ENCODE measurements at places on chromosomes 3 and 15.

DNA sequence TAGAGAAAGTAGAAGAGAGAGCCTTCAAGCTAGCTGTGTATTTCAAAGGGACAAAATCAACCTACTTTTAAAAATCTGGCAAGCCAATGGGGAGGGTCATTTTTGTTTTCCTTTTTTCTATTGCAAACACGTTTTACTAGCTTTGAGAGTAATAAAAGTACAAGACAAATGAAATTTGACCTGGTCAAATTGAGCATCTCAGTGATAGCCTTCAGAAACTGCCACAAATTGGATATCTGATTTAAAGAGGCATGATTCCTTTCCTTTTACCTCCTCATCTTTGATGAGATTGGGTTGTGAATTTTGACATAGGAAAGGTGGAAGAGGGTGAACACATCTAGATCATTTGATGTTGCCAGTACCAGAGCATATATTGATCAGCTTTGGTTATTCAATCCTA lies 53.6 kb upstream of the RBMS3 start:
- DNase-seq, result no peak

DNA sequence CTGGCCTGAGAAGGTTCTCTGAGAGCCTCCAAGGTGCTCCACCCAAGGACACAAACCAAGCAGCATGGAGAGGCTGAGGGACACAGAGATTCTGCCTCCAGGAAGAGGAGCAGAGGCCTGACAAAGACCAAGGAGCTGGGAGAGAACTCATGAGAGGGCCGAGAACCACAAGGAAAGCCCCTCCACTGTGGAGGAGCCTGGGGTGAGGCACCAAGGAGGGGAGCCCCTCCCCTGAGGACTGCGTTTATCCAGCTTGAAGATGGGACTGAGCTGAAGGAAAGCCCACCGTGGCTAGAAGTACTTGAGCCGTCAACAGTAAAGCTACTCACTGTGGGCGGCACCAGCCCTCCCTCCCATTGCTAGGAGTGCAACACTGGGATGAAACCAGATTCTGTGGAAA lies 63.1 kb upstream of the MEF2A start:
- DNase-seq, result no peak

DNA sequence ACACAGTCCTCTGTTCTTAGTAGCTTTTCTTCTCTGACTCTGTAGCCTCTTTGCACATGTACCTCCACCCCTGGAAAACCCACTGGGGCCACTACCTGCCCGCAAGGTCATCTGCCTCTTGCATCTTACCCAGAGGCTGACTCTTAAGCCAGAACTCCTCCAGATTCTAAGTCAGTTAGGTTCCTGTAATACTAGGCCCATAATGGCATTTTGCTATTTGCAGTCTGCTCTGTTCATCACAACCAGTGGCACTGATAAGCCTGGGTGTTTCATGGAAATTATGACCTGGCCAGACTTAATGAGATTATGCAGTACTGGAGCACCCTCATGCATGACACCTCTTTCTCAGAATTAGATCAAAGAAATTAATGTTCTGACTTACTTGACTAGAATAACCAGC lies 31.7 kb upstream of the ATG7 start:
- DNase-seq, result no peak

GRCh38 chr3:62368705-62369475 lies 4.5 kb downstream of the FEZF2 start:
- DNase-seq, result peak; percentile 72

Data from ecto neural progenitor cell (in vitro differentiated cells).